ENCODE measurements at places on chromosomes 7 and 10. TPM values are rescaled to one million over a fixed set of nuclear protein-coding genes. Genes with fewer than 3 reads are reported as not detected.
A peak's percentile ranks its signal among the peaks of the same experiment; 100 is the strongest.

- peak; percentile 56 for DNase-seq
Observed at GRCh38 chr10:71727105-71727737, 7.6 kb upstream of the C10orf105 start.

GRCh38 chr7:122764902-122765301, 62.2 kb upstream of the RNF148 start:
- DNase-seq: no peak

DNA sequence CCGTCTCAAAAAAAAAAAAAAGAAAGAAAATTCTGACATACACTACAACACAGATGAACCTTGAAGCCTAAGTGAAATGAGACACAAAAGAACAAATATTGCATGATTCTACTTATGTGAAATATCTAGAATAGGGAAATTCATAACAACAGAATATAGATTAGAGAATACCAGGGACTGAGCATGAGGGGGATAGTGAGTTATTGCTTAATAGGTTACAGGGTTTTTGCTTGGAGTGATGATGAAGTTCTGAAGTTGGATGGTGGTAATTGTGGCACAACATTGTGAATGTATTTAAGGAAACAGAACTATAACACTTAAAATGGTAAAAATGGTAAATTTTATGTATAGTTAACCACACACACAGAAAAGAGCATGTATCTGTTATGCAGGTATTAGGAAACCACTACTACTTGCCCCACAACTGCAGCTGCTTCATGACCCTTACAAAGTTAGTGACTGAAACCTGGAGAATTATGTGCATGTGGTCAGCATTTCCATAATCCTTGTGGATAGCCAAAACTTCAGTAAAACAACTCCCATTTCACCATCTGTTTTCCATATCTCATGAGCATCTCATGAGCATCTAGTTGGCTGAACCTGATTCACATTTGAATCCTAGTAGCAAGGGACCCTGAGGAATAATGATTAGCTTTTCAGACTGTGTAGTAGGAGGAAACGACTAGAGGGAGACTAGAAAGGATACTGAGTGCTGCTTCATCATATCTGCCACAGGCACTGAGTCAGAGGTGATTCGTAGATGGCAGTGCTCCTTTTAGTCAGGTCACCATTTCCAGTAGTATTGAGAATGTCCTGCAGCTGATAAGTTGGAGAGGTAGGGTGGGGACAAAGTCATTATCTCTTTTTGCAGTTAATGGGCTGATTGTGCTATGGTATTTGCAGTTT, 26.3 kb downstream of the SAMD8 start:
- DNase-seq: no peak

The HOXA3 gene
- not detected for total RNA-seq

DNA sequence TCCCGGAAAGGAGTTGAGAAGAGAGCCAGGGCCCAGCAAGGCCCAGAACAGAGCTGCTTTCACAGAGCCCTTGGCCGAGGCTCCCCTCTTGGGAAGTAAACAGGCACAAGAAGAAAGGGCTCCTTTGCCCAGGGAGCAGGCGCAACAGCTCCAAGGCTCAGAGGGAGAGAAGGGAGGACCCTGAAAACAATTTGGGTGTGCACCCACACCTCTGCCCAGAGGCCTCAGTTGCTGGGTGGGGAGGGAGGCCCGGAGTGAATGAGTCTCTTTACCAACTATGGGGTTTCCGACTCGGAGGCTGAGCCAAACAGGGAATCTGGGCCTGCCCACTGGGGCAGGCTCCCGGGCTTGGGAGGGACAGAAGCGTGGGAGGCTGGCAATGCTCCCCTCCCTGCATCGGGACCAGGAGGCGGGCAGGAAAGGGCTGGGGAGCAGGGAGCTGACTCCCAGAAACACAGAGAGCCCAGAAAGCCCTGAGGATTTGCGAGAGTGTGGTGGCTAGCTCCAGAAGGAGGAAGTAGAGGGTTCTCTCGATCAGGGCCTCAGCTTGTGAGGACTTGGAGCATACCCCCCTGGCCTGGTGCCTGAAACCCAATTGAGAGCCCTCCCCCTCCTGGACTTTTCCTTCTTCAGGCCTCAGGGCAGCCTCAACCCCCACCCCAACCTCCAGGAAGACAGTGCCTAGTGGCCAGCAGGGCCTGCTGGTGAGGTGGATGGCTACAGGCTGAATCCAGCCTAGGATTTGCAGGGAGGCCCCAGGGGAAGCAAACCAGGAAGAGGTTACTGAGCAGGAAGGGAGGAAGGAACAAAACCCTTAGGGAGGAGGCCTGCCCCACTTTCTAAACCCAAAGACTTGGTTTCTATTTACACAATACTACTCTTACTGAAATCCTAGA, 6.2 kb downstream of the C10orf105 start:
- no peak for DNase-seq

GRCh38 chr7:299628-300027, 9.7 kb downstream of the FOXL3 start:
- DNase-seq: no peak

DNA sequence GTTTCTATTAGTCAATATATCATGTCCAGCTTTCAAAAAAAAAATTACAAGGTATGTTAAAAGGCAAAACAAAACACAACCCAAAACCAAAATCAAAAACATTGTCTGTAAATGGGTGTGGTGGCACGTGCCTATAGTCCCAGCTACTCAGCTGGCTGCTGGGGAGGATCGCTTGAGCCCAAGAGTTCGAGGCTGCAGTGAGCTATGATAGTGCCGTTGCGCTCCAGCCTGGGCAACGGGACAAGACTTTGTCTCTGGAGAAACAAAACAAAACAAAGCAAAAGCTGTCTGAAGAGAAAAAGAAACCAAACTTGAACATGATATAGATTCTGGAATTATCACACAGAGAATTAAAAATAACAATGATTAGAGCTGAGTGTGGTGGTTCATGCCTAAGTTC, 10.3 kb upstream of the CPA5 start:
- DNase-seq: no peak

GRCh38 chr7:20788420-20788990, 1.8 kb upstream of the SP8 start:
- DNase-seq: no peak

The ZNF117 gene
- 0.82 TPM for total RNA-seq

GRCh38 chr7:787332-788240, 44.7 kb upstream of the SUN1 start:
- no peak for DNase-seq

- no peak for DNase-seq
Observed at GRCh38 chr7:51354434-51354833, 37.8 kb upstream of the COBL start.

GRCh38 chr10:76509446-76509845, 1078.0 kb downstream of the LRMDA start:
- DNase-seq: no peak

DNA sequence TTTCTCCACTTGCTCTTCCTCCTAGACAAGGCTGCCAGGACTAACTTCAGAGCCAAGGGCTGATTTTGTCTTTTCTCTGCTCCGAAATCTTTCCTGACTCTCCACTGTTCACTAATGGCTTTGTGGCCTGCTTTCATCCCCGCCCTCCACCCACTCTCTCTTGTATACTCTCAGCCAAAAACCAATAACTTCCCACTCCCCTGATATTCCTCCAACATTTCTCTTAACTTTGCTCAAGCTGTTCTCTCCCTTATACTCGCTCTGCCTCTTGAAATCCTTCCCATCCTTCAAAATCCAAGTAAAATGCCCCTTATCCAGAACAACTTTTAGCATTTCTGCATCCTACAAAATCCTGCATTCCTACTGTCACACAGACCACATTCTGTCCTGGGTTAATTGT, 214.8 kb downstream of the PHTF2 start:
- DNase-seq: no peak

DNA sequence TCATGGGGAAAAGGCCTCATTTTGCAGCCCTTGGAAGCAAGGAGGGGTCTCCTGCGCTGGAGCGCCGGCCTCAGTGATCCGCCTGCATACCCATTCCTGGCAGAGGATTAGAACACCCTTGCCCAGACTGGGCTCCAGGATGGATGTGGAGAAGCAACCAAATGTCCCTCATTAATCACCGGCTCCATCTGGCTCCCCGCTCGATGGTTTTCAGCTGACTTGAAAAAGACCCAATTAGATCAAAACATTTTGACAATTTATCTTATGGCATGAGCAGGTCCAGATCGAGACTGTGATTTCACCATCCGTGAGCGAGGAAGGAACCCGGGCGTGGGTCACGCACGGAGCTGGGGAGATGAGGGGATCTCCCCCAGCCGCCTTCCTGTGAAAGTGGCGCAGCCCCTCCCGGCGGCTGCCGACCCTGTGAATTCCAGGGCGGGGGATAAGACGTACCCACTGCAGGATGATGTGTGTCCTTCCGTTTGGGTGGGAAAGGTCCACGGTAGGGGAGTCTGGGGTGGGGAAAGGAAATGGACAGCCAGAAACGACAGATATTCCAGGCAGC, 141.6 kb downstream of the EMX2 start:
- no peak for DNase-seq

DNA sequence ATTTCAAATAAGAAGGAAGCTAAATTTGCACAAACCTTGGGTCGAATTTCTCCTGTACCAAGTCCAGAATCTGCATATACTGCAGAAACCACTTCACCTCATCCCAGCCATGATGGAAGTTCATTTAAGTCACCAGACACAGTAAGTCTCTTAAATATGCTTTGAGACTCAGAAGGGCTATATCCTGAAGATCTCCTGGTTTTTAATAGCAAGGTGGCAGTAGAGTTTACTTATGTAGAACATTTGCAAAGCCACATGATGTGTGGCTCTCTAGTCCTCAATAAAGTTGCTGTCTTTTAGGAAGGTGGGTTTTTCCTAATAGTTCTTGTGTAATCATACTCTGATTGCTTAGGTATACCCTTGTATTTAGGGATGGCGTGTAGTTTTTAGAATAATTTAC, 8.7 kb downstream of the DBF4 start:
- no peak for DNase-seq

GRCh38 chr7:156668130-156668741, 27.7 kb downstream of the RNF32 start:
- no peak for DNase-seq

DNA sequence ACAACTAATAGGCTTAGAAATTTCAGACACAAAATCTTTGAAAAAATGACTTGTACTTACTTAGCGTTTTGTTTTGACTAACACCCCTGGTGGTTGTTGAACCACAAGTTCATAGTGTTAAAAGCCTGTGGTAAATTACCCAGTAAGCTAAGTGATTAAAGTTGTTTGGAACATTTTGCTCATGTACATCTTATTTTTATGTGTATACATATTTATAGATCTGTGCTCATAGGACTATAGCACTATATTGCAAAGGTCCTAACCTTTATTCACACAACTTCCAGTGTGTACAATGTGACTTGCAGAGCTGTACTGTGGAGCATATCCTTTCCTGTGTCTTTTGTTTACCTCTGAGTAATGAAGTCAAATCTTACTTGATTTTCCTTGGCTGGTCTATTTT, 79.6 kb downstream of the BMPR1A start:
- no peak for DNase-seq

DNA sequence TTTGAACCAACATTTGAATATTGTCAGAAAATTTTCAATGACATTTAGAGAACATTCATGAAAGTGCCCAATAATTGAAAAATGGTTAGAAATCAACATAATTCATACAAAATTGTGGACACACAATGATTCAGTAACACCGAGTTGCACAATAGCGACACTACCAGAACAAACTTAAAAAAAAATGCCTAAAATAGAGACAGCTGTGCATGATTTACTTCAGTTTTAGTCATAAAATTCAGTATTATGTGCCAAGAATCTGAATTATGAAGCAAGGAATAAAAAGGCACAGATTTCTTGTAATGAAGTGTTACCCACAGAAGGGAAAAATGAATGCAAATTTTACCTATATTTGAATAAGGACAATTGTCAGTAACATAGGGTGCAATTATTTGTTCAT, 396.0 kb downstream of the SEMA3D start:
- no peak for DNase-seq

The ECHS1 gene
- 53.1 TPM for total RNA-seq

- no peak for DNase-seq
Observed at GRCh38 chr10:129662426-129662825, 195.4 kb downstream of the MGMT start.

The IL2RA gene
- total RNA-seq: 653 TPM

The NCF1 gene
- total RNA-seq: 0.63 TPM

The ASCC1 gene
- total RNA-seq: 37.0 TPM

DNA sequence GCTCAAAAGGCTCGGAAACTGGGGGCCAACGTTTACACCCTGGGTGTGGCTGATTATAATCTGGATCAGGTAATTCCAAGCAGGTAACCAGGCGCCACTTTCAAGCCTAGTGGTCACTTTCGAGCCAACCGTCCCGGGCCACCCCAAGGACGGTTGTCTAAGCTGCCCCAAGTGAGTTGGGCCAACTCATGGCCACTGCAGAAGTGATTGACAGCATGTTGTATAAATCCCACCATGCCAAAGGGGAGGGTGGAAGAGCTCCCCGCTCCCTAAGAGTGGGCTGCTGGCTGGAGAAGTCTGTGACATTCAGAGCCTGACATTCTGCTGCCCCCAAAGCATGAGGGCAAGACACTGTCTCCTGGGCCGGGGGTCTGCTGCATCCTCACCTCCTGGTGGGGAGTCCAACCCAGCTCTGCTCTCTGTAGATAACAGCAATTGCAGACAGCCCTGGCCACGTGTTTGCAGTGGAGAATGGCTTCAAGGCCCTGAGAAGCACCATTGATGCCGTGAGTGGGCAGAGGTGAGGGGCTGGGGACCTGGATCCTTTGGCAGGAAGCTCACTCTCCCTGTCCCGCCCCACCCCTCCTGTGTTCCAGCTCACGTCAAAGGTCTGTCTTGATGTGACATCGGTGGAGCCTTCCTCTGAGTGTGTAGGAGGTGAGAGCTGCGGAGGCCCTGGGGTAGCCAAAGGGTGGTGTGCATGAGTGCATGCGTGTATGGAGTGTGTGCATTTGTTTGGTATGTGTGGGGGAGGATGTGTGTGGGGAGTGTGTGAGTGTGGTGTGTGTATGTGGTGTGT, 10.8 kb downstream of the ANTXRL start:
- no peak for DNase-seq

GRCh38 chr10:35004651-35005050, 85.5 kb downstream of the CUL2 start:
- no peak for DNase-seq

DNA sequence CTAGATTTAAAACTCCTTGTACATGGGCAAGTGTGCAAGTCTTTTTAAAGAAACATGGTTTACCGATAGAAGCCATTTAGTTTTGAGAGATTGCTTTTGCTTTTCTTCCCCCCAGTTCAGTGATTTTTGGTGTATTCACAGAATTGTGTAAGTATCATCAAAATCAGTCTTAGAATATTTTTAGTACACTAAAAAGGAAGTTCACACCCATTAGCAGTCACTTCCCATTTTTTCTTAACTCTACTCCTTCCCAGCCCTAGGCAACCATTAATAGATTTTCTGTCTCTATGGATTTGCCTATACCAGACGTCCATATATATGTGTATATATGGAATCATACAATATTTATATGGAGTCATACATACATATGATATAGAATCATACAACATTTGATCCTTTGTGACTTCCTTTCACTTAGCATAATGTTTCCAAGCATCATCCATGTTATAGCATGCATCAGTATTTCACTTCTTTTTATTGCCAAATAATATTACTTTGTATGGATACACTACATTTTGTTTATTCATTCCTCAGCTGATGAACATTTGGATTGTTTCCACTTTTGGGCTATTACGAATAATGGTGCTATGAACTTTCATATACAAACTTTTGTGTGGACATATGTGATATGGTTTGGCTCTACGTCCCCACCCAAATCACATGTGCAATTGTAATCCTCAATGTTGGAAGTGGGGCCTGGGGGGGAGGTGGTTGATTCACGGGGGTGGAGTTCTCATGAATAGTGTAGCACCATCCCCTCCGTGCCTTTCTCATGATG, 16.5 kb upstream of the ARL4A start:
- no peak for DNase-seq

Measured in activated T-cell treated with anti-CD3 and anti-CD28 coated beads, Interleukin-2, amount 50 U/mL, for 4 hours (primary cell).